Daoy (cell line): ENCODE measurements at places on chromosomes 16 and 17.
A peak's percentile ranks its signal among the peaks of the same experiment; 100 is the strongest.

DNA sequence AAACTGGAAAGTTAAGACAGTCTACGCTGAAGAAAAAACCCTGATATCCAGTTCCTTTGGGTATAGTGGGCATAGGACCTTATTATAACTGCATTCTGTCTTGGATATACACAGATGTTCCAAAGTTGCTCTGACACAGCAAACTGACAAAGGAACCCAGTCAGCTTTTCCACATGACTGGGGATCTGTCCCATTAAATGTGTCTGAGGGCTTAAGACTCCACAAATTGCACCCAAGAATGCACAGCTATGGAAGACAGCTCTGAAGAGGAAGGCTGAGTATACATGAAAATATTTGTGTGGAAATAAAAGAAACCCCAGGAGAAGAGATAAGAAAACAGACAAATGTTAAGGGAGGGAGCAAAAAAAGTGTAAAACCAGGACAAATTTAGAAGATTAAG, 114.1 kb downstream of the SPAG9 start:
- DNase-seq = no peak

- DNase-seq = no peak
These were observed 101.0 kb downstream of the CDYL2 start for GRCh38 chr16:80703131-80704071.

- no peak for DNase-seq
These were observed 5.2 kb upstream of the CCDC182 start for GRCh38 chr17:57750109-57750871.

DNA sequence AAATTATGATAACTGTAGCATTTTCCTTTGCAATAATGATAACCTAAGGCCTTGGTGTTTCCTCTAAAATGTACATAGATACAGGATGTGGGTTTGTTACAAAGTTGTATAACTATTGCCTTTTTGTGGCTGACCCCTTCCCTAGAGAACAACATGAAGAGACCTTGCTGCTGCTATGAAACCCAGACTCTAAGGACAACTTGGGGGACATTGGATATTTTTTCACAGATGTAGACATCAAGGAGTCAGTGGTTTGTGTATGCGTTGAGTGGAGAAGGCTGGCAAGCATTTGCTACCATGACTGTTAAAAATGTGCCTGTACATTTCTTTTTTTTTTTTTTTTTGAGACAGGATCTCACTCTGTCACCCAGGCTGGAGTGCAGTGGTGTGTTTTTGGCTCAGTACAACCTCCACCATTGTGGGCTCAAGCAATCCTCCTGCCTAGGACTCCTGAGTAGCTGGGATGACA, 12.3 kb downstream of the HMOX2 start:
- DNase-seq = no peak

DNA sequence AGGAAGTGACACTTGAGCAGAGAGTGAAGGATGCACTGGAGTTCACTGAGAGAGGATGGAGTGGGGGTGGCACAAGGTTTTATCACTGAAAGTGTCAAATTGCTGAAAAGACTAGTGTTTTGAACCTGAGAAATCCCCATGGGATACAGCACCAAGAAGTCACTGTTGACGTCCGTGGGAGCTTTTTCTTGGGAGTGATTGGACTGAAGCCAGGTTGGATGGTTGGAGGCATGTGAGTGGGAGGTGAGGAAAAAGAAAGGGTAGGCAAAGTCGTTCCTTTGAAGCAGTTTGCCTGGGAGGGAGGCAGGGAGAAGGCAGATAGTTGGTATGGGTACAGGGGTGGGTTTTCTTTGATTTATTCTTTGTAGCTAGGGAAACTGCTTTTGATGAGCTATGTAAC, 39.9 kb upstream of the SDK2 start:
- no peak for DNase-seq

- no peak for DNase-seq
These were observed 5.3 kb downstream of the PRR15L start for GRCh38 chr17:47952171-47953021.

DNA sequence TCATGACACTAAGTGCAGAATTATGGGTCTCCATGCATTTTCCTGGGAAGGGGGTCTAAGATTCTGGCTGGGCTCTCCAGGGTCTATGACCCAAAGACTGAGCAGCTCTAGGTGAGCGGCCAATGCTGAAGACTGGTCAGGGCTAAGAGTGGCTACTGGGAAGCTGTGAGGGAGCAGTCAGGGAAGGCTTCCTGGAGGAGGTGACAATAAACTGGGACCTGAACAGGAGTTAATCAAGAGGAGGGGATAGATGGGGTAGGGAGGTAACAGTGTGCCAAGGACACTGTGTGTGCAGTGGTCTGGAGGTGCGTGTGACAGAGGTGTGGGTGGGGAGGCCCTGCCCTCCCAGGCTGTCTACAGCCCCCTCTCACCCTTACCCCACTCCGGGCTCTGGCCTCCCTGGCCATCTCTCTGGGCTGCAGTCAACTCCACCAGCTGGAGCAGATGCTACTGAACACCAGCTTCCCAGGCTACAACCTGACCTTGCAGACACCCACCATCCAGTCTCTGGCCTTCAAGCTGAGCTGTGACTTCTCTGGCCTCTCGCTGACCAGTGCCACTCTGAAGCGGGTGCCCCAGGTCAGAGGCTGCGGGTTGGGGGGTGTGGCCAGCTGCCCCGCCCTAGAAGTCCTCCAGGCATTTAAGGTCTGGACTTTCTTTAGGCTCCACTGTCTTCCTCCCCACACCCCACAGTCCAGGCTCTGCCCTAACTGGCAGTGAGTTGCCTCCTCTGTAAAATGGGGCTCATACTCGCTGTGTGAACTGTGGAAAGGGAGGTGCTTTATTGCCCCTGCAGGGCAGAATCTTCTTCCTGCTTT, 20.4 kb downstream of the ADGRG5 start:
- DNase-seq = no peak

- peak; percentile 40 for DNase-seq
These were observed 20.0 kb upstream of the CACNG4 start for GRCh38 chr17:66944351-66945146.
